Keratinocyte (primary cell): ENCODE measurements at places on chromosomes 11 and 22. TPM values are rescaled to one million over a fixed set of nuclear protein-coding genes. Genes with fewer than 3 reads are reported as not detected.

GRCh38 chr22:31179345-31179744 lies 19.4 kb downstream of the RNF185 start:
- no peak overlapping the region for H3K4me3 ChIP-seq
- peaks cover 3% of the 10 kb centered on the region for H3K36me3 ChIP-seq
- no peak for DNase-seq
- H3K27me3 ChIP-seq = no peaks in the 10 kb centered on the region
- H3K27ac ChIP-seq = peak overlapping the region; percentile 49
- peaks cover 37% of the 10 kb centered on the region for H3K4me1 ChIP-seq

DNA sequence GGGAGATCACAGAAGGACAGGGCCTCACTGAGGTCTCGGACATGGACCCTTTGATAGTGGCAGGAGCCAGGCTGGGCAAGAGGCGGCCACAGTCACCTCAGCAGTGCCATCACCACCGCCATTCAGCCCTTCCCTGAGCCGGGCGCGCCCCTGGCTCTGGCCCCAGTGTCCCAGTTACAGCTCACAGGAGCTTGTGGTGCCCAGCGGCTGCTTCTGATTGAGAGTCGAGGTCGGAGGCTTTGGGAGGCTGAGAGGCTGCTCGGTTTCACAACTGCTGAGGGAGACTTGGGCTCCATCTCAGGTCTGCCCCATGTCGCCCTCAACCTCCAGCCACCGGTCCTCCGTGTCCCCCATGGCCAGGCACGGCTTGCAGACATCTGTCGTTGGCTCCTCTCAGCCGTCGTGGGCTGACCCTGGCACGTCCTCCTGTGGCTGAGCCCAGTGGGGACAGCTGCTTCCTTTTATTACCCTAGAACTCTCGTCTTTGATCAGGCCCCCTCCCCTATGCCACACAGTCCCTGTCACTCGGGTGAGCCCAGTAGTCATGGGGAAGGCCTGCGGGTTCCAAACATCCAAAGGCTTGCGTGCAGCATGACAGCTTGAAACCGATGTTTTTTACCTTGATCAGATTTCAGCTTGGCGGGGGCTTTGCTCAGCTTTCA lies 28.4 kb upstream of the PPP6R3 start:
- no peak overlapping the region for H3K4me3 ChIP-seq
- DNase-seq = no peak
- H3K4me1 ChIP-seq = peaks cover 4% of the 10 kb centered on the region
- H3K36me3 ChIP-seq = peaks cover 24% of the 10 kb centered on the region

DNA sequence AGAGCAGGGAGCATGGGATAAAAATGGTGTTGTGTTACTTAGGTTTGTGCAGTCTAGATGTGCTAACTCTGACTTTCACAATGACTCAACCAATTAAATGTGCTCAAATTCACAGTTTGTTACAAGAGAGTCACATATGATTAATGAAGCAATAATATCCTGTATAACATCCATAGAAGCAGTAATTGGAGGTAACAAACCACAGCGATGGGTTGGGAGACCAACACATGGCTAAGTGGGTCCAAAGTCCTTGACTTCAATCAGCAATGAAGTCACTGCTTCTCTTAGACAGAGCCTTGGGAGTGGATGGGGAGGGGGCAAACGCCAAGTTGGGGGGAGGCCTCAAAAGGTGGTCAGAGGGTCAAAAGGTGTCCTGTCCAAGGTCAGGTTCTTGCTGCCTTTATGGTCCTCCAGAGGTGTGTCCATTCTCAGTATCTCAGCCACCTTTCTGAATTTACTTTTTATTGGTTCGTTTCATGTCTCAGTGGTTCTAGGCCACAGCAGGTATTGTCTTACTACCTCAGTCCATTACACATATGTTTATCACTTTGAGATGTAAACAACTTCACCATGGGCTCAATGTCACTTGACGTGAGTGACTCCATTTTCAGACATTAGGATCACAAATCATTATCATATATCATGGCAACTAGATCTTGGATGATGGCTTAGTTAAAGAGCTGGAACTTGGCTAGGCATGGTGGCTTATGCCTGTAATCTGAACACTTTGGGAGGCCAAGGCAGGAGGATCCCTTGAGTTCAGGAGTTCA lies 32.4 kb downstream of the SLN start:
- no peak overlapping the region for H3K27ac ChIP-seq
- no peak for DNase-seq
- H3K4me3 ChIP-seq = no peak overlapping the region

DNA sequence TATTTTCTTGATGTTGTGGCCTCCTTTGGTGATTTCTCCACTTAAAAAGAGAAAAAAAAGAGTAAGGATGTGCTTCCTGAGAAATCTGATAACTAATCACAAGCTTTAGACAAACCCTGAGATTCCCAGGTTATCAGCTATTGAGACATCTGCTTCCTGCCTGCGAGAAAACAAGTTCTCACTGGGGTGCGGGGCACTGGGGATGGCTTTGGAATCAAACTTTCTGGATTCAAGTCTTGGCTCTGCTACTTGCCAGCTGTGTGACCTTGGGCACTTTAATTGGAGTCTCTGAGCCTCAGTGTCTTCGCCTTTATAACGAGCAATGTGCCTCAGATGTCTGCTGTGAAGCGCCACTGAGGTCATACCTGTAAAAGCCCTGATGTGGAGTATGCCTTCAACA lies 152.5 kb upstream of the NAV2 start:
- no peak overlapping the region for H3K27ac ChIP-seq
- no peak overlapping the region for H3K4me3 ChIP-seq
- no peaks in the 10 kb centered on the region for H3K36me3 ChIP-seq

GRCh38 chr11:16912692-16913111 lies 101.5 kb downstream of the PLEKHA7 start:
- H3K36me3 ChIP-seq = no peaks in the 10 kb centered on the region
- H3K4me3 ChIP-seq = no peak overlapping the region
- peaks cover 4% of the 10 kb centered on the region for H3K27me3 ChIP-seq
- H3K27ac ChIP-seq = no peak overlapping the region
- no peak for DNase-seq

GRCh38 chr22:20001082-20001638 lies 15.5 kb downstream of the ARVCF start:
- peaks cover 7% of the 10 kb centered on the region for H3K27me3 ChIP-seq
- H3K27ac ChIP-seq = no peak overlapping the region
- no peaks in the 10 kb centered on the region for H3K36me3 ChIP-seq

- no peaks in the 10 kb centered on the region for H3K27me3 ChIP-seq
- DNase-seq = no peak
- H3K36me3 ChIP-seq = no peaks in the 10 kb centered on the region
- no peaks in the 10 kb centered on the region for H3K4me1 ChIP-seq
- no peak overlapping the region for H3K4me3 ChIP-seq
Observed at GRCh38 chr11:116551576-116551975, 221.2 kb downstream of the BUD13 start.

- no peaks in the 10 kb centered on the region for H3K4me1 ChIP-seq
- H3K4me3 ChIP-seq = no peak overlapping the region
- no peaks in the 10 kb centered on the region for H3K27me3 ChIP-seq
- DNase-seq = no peak
- H3K36me3 ChIP-seq = no peaks in the 10 kb centered on the region
Observed at GRCh38 chr22:25545672-25546071, 18.8 kb upstream of the GRK3 start.

- no peaks in the 10 kb centered on the region for H3K36me3 ChIP-seq
- H3K4me1 ChIP-seq = no peaks in the 10 kb centered on the region
- no peak overlapping the region for H3K27ac ChIP-seq
- H3K4me3 ChIP-seq = no peak overlapping the region
Observed at GRCh38 chr11:128716661-128717210, 22.9 kb downstream of the FLI1 start.

DNA sequence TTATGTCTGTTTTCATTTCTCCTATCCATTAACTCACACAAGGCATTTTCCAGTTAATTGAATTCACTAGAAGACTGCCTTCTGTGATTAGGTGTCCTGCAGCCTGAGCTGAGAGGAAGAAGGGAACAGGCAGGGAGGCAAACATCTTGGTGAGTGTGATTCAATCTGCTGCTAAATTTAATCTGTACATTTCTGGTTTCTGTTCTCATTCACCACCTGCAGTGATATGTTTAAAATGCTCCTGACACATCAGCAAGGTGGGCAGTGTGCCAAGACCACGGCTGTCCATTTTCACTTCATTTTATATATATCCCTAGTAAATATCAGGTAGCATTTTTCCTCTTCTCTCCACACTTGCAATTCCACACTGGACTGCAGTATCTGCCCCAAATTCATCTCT lies 416.5 kb downstream of the TMEM135 start:
- H3K27me3 ChIP-seq = no peaks in the 10 kb centered on the region
- DNase-seq = no peak
- no peak overlapping the region for H3K4me3 ChIP-seq
- H3K4me1 ChIP-seq = no peaks in the 10 kb centered on the region

- H3K27me3 ChIP-seq = no peaks in the 10 kb centered on the region
- no peak overlapping the region for H3K4me3 ChIP-seq
- H3K4me1 ChIP-seq = no peaks in the 10 kb centered on the region
- H3K36me3 ChIP-seq = no peaks in the 10 kb centered on the region
Observed at GRCh38 chr11:118804094-118804493, 13.1 kb upstream of the DDX6 start.

DNA sequence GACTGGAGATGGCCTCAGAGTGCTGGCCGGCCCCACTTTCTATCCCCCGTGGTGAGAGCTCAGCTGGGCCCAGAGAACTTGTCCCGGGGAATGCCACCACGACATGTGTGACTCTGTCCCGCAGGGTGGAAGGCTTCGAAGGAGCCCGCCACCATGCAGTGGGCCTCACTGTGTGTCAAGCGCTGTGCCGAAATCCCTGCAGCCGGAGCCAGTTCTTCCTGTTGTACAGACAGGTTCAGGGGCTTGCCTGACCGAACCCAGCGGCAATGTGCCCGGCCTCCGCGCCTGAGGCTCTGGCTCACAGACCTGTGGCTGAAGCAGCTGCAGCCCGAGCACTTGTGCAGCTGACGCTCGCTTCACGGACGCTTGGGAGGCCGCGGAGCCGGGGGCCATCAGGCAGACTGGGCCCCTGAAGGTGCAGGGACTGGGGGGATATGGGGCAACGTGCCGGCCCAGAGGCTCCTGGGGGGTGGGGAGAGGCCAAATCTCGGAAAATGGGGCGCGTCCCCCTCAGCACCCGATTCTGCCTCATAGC lies 650 bp downstream of the PPM1F start:
- H3K36me3 ChIP-seq = no peaks in the 10 kb centered on the region
- H3K27ac ChIP-seq = peak overlapping the region; percentile 10
- peak overlapping the region; percentile 69 for H3K4me3 ChIP-seq
- peaks cover 16% of the 10 kb centered on the region for H3K4me1 ChIP-seq
- H3K27me3 ChIP-seq = no peaks in the 10 kb centered on the region

GRCh38 chr22:34111210-34111824 lies 191.0 kb upstream of the LARGE1 start:
- H3K36me3 ChIP-seq = no peaks in the 10 kb centered on the region
- no peaks in the 10 kb centered on the region for H3K4me1 ChIP-seq
- DNase-seq = no peak
- H3K27me3 ChIP-seq = no peaks in the 10 kb centered on the region
- H3K4me3 ChIP-seq = no peak overlapping the region

GRCh38 chr11:134288486-134288885 lies 12.3 kb downstream of the GLB1L3 start:
- H3K4me3 ChIP-seq = no peak overlapping the region
- DNase-seq = no peak
- H3K27me3 ChIP-seq = no peaks in the 10 kb centered on the region
- H3K4me1 ChIP-seq = no peaks in the 10 kb centered on the region

GRCh38 chr22:35560366-35560765 lies 19.7 kb downstream of the RASD2 start:
- H3K4me1 ChIP-seq = peaks cover 6% of the 10 kb centered on the region
- DNase-seq = no peak
- no peak overlapping the region for H3K4me3 ChIP-seq
- peaks cover 14% of the 10 kb centered on the region for H3K27me3 ChIP-seq
- no peaks in the 10 kb centered on the region for H3K36me3 ChIP-seq
- no peak overlapping the region for H3K27ac ChIP-seq

- no peak overlapping the region for H3K27ac ChIP-seq
- DNase-seq = no peak
- H3K4me3 ChIP-seq = no peak overlapping the region
- H3K4me1 ChIP-seq = no peaks in the 10 kb centered on the region
- H3K36me3 ChIP-seq = no peaks in the 10 kb centered on the region
Observed at GRCh38 chr11:91308069-91308468, 916.5 kb upstream of the FAT3 start.

Gene CCDC87
- 0.04 to 0.09 TPM (median 0.07 TPM) in 3 replicates for polyA plus RNA-seq

Gene ZP1
- not detected in 3 replicates for polyA plus RNA-seq

Gene PNPLA3
- 12.0 to 18.5 TPM (median 15.2 TPM) in 3 replicates for polyA plus RNA-seq

Gene SFI1
- polyA plus RNA-seq = 6.6 to 12.0 TPM (median 10.7 TPM) in 3 replicates

Gene BTG4
- polyA plus RNA-seq = 0.07 to 0.13 TPM (median 0.12 TPM) in 3 replicates

Gene TMEM25
- polyA plus RNA-seq = 12.9 to 21.1 TPM (median 17.4 TPM) in 3 replicates

Gene DUSP8
- 0.58 to 1.7 TPM (median 1.3 TPM) in 3 replicates for polyA plus RNA-seq

Gene SLC17A6
- polyA plus RNA-seq = not detected in 3 replicates

Gene MMP10
- 19.1 to 45.7 TPM (median 44.4 TPM) in 3 replicates for polyA plus RNA-seq

Gene NDUFS3
- polyA plus RNA-seq = 102 to 119 TPM (median 107 TPM) in 3 replicates

Gene OR52B6
- polyA plus RNA-seq = not detected in 3 replicates
